Activated CD4-positive, alpha-beta T cell treated with anti-CD3 and anti-CD28 coated beads, Interleukin-2, amount 50 U/mL, for 1 hour (primary cell): ENCODE measurements at places on chromosomes 2 and 18.

DNA sequence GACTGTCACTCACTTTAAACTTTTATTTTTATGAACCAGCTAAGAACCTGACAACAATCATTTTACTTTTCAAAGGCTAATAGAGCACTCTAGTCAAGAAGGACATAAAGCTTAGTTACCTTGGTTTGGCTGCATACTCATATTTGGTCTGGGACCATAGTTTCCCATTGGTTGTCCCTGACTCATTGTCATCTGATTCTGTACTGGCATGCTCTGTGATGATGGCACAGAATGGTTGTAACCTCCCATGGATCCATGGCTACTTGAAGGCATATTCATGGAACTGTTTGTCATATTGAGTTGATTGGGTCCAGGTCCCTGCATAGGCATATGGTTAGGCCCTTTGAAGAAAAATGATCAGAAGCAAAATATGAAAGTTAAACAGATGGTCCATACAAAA, 37.9 kb downstream of the SS18 start:
- no peak for DNase-seq

DNA sequence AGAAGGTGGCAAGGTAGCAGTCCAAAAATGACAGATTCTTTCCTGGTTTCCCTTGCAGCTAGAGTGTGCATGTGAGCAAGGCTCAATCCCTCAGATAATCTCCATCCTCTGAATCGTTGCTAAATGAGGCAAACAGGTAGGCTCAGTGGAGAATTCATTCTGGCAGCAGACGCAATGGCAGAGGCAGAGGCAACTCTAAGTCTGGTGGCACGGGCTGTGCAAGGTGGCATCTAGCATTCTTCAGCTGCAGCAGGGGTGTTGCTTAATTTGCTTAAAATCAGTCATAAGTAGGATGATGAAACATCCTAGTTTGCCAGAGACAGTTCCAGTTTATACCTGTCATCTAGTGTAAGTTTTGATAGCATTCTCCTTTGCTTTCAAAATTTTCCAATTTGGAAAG, 391.1 kb upstream of the MEX3C start:
- DNase-seq = no peak

DNA sequence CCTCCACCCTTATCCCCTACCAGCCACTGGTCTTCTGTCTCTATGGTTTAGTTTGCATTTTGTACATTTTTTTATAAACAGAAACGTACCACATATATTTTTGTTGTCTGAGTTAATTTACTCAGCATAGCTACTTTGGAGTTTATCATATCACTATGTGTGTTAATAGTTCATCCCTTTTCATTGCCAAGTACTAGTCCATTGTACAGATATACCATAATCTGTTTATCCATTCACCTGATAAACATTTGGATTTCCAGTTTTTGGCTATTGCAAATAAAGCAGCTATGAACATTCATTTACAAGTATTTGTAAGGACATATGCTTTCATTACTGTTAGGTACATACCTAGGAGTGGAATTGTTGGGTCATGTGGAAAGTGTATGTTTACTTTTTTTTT, 123.6 kb downstream of the RHBDD1 start:
- no peak for DNase-seq

- DNase-seq = no peak
Measured at GRCh38 chr18:5982332-5982731, 87.0 kb upstream of the TMEM200C start.

DNA sequence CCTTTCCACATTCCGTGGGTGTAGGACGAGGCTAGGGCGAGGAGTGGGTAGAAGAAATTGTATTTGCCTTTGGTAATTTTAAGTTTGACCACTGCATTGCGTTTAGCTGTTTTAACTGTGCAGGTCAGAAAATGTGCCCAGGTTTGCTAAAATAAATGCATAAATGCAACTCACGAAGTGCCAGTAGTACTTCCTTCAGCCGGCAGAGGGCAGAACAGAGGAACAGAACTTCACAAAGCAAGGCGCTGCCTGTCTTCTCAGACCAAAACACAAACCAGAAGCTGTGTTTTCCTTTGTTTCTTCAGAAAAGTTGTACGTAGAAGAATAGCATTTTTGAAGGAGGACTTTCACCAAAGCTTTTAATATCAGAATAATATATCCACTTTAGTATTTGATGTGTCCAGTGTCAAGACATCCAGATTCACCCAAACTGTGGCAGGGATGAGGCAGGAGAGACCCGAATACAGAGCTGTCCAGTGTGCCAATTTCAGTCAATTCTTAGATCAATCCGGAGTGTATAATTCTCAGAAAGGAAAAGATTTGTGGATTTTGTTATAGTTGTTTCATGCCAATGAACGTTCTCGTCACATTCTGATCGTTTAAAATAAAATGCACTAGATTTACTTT, 348.6 kb downstream of the DLGAP1 start:
- peak; percentile 46 for DNase-seq

DNA sequence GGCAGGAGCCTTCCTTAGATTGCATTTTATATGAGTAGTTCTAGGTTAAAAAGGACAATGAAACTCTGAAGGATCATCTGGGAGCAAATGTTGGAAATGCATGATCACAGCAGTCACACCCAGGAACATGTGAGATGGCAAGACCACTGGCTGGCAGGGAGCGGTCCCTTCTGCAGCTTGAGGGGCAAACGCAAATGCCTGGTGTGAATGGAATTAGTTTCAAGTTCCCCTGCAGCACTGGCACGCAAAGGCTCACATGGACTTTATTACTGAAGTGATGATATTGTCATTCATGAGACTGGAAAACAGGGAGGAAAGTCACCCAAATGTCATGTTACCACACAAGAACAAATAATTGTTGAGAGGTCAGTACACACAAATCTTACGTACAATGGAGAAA, 223.3 kb downstream of the FBXO15 start:
- DNase-seq = no peak

DNA sequence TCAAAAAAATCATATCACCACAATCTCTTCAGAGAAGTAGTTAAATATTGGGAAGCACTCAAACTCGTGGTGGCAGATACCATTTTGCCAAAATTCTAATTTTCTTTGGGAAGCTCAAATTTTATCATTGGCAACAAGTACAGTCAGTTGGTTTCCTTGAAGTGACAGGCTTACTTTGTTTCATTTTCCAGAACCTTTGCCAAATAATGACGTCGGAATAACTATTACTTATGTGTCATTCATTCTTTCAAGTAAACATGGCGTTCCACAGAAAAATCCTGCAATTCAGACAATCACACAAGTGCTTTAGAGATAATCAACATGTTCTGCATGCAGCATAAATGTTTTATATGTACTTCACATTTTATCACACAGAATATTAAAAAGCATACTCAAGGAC, 5.4 kb downstream of the TTLL4 start:
- DNase-seq = no peak

GRCh38 chr18:2571200-2572170, at the start of the genes METTL4 and NDC80:
Gene METTL4, minus strand, starts transcription at chr18:2571505. Its CDS starts 4,289 bp downstream, at chr18:2567216.
Gene NDC80, plus strand, starts transcription at chr18:2571557. Its CDS starts 1,429 bp downstream, at chr18:2572986.
- DNase-seq = peak; percentile 82

DNA sequence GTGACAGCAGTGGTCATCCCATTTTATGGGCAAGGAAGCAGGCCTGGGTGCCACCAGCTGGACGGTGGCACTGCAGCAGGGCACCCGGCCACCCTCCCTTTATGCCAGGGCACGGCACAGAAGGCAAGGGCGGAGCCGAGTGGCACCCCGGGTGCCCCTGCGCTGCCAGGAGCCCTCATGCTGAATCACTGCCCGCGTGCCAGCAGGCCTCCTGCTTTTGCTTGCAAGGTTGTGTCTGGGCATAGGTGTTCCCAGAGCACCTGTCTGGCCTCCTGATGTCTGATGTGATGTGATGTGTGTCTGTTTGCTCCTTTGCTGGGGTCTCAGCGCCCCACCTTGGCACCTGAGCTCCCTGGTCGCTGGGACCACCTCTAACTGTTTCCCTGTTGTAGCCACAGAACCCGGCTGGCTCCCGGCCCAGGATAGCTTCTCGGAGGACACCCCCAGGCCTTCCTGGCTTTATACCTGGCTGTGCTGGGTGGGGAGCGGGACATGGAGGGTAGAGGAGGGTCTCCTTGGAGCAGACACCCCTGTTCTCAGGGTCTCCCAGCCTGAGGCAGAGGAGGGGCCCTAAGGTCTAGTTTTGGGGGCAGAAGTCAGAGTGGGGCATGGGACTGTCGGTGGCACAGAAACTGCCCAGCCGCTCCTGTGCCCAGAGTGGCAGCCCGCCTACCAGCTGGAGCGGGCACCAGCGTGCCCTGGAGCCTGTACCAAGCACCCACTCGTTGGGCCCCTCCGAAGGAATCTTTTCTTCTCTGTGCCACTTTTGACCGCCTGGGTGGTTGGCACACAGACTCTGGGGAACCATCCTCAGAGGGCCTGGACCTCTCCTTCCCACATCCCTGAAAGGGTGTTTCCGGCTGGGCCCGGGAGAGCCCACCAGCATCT, 3.6 kb downstream of the GPC1 start:
- no peak for DNase-seq

DNA sequence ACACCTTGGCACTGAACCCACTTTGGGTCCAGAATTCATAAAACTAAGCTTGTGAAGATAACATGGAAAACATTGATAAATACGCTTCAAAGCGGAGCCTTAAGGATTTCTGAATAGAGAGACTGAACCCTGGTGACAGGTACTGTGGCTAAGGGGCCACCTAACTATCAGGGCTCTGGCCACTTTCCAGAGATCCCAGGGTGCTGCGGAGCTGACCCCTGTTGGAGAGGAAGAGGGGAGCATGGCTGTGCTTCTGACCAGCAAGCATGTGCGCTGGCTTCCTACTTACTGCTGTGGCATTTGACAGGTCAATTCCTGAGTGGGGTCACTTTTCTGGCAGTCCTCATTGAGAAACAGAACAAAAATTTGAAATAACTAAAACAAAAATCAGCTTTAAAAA, 228.3 kb downstream of the NAPG start:
- DNase-seq = no peak

GRCh38 chr2:237732790-237733381, 65.7 kb upstream of the RBM44 start:
- DNase-seq = no peak

GRCh38 chr2:179332903-179333302, 68.3 kb upstream of the SESTD1 start:
- DNase-seq = no peak

DNA sequence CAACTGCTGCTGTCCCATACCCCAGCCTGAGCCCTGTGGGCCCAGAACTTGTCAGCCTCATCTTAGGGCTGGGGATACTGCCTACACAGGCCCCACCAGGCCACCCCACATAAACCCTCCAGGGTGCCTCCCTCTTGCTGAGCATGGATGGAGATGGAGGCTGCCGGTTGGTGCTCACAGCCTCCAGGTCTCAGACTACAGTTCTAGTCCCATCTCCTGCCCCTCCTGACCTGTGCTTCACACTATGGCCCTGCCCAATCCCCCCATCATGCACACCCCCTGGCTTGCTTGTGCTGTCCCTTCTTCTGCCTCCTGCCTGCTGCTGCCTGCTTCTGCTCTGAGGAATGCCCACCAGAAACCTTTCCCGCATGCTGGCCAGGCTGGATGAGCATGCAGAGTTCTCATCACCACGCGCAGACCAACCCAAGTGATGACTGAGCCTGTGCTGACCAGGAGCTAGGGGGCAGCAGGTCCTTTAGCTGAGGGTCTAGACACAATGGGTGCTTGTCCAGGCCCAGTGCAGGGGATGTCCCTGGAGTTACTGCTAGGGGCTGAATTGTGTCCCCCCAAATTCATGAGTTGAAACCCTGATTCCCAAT, 138.4 kb upstream of the HS6ST1 start:
- no peak for DNase-seq

- no peak for DNase-seq
Measured at GRCh38 chr2:168816369-168816768, 13.9 kb downstream of the NOSTRIN start.

GRCh38 chr2:108907822-108908712, 81.0 kb downstream of the EDAR start:
- DNase-seq = no peak

- DNase-seq = no peak
Measured at GRCh38 chr2:198440833-198441232, 636.4 kb downstream of the PLCL1 start.

DNA sequence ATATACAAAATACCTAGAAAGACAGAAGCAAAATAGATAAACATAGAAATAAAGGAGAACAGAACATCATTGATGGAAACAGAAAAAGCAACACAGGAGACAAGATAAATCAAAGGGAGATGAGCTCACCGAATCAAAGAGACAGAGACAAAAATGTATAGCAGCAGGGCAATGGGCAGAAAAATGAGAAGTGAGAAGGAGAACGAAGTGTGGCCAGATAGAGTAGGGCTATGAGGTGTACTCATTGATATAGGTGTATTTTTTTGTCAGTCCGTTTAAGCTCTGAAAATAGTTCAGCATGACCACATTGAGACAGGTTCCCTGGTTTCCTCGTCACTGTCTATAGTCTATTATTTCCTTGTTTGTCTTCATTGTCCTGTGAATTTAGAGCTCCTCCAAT, 55.1 kb downstream of the SP100 start:
- DNase-seq = no peak

DNA sequence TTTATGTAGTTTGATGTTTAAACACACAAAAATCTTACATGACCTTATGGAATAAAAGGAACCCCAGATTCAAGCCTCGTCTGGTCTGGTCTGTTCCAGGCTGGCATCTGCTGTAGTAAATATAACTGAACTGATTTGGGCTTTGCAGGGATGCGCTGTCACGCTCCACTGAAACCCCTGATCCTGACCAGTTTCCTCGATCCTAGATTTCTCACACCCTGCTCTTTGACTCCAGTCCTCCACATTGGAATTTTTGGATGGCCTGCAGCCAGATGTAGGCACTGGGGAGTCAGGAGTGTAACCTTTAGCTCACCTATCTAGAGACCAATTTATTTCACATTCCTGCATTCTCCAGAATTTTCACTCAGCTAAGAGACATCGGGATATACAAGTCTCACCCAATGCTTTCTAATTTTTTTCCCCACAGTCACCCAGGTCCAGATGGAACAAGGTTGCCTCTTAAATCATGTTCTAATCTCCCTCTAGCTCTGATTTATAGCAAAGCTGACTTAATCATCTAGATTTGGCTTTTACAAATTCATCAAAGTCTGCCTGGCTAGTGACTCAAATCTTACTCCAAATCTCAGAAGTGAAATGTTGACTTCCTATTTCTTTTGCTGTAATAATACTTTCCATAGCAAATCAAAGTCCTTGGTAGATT, 219.6 kb downstream of the CD226 start:
- no peak for DNase-seq

- no peak for DNase-seq
Measured at GRCh38 chr18:5380586-5380985, 85.1 kb upstream of the ZBTB14 start.

DNA sequence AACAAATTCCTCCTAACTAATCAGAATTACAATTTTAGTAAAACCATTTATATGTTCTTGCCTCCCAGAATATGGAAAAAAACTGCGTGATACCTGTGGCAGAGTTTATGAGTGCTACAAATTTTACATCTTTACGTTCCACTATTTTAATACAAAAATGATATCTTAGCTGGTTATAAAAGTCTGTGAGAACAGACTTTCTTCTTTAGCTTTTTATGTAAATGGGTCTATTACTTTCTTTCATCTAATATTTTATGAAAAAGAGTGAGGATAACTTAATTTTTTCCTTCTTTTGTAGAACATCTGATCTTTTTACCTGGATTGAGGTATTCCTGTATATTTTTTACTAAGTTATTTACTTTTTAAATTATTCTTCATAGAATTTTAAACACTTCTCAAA, 22.1 kb upstream of the REG3A start:
- no peak for DNase-seq
